Spleen (tissue), 13 donors: ENCODE measurements at places on chromosomes 7 and 10.
A peak's percentile ranks its signal among the peaks of the same experiment; 100 is the strongest.

DNA sequence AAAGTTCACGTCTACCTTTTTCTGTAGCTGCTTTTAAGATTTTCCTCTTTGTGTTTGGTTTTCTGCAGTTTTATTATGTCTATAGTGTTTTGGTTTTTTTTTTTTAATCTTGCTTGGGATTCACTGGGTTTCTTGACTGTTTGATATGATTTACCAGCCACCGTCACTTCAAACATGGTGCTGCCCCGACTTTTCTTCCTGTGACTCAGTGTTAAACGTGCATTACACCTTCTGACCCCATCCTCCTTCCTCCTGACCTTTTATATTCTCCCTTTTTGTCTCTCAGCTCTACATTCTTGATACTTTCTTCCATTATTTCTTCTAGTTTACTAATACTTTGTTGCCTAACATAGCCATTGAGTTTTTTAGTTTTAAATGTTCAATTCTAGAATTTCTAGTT, 61.5 kb downstream of the GNA12 start:
- no peak for DNase-seq

DNA sequence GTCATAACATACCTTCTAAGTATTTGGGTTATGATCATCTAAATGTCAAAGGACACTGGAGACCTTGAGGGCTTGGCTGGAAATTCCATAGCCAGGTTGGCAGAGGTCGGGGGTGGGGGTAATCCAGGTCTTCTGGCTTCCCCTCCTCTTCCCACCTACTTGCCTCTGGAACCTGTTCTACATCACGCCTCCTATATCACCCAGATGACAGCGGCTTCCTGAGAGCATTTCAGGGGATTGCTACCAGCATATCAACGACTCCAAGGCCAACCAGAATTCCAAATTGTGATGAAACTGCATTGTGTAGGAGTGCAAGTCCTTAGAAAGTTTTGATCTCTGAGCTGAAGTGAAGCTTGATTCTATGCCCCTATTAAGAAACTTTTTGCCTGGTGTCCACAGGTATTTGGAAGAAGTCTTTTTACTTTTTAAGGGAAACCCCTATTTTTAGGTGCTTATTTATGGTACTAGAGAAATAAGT, 95.7 kb downstream of the SH2D4B start:
- no peak for DNase-seq

DNA sequence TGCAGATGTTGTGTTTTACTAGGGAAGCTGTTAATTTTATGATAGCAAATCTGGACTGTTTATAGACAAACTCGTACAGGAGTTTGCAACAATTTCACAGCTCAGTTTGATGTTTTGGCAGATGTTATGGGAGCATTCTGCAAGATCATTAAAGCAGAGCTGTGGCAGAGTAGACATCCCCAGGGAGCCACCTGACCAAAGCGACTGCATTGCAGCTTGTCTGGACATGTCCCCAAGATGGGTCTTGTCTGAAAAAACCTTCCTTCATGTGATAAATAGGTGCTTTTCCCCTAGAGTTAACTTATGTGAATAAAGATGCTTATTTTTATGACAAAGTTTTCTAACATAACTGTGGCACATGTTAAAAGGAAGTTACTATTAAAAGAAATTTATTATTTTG, 91.2 kb upstream of the GPR141 start:
- no peak for DNase-seq

DNA sequence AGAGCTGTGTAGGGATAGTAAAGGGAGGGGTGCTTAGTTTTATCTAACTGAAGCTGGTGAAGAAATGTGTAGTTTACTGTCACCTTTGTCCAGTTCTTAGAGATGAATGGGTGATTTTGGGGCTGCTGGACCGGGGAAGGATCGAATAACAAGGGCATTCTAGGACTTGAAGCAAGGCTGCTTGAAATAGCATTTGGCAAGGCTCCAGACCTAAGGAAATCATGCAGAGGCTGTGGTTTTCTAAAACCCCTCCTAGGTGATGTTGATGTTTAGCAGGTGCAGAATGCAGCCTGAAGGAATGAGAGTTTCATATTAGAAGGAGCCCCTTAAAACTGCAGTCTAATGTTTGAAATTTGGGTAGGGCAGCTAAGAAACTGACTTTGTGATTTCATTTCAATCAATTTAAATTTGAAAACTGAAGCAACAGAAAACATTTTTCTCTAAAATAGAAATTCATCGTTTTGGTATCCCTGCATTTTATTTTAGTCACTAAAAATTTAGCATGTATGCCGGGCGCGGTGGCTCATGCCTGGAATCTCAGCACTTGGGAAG, 68.5 kb downstream of the TET1 start:
- no peak for DNase-seq

DNA sequence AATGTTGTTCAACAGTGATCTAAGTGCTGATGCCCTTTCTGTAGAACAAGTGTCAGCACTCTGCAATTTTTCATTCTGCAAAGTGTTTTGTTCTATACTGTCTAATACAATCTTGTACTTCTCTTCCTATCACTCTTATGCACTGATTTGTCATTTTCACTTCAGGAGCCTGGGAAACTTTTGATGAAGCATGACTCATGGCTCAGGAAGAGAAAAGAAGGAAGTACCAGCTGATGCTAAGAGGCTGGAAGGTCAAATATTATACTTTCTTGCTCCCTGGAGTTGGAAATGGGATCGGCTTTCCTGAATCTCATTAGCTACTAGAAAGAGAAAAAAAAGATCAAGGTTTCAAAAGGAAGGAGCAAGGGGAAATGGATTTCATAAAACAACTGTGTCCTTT, 45.8 kb downstream of the DGKI start:
- DNase-seq: no peak

DNA sequence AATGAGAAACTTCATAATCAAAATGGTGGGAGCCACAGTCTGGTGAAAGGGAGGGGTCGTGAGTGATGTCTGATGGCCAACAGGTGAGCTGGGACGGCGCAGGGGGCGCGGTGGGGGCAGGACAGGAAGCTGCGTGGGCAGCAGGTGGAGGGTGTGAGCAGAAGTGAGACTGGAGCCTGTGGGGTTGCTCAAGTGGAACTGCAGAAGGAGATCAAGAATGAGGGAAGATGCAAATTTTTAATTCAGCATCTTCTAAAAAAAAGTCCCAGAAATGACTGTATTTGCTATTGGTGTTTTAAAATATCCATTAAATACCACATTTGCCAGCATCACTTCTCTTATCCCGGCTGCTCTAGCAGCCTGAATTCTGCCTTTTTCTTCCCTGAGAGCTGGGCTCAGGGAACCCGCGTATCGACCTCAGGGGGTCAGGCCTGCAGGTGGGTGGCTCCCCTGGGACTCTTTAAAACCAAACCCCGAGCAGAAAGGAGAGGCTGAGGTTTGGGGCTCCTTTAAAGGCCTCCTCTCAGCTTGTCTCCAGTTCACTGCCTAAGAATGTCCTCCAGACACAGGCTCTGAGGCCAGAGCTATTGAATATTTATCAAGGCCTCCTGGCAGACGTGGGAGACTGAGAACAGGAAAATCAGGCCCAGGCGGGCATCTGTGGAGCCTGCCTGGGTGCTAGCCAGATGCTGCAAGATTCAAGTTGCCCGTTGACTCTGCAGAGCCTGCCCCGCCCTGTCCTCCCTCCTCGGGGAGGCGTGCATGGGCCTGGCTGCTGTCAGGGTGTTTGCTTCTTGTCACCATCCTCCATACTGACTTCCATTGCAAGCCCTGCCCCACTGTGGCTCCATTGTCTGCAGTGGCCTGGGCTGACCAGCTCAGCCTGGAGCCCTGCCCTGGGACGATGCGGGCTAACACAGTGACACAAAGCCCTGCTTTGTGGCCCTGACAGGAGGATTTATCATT, 53.9 kb downstream of the SYPL1 start:
- peak; percentile 93 for DNase-seq

DNA sequence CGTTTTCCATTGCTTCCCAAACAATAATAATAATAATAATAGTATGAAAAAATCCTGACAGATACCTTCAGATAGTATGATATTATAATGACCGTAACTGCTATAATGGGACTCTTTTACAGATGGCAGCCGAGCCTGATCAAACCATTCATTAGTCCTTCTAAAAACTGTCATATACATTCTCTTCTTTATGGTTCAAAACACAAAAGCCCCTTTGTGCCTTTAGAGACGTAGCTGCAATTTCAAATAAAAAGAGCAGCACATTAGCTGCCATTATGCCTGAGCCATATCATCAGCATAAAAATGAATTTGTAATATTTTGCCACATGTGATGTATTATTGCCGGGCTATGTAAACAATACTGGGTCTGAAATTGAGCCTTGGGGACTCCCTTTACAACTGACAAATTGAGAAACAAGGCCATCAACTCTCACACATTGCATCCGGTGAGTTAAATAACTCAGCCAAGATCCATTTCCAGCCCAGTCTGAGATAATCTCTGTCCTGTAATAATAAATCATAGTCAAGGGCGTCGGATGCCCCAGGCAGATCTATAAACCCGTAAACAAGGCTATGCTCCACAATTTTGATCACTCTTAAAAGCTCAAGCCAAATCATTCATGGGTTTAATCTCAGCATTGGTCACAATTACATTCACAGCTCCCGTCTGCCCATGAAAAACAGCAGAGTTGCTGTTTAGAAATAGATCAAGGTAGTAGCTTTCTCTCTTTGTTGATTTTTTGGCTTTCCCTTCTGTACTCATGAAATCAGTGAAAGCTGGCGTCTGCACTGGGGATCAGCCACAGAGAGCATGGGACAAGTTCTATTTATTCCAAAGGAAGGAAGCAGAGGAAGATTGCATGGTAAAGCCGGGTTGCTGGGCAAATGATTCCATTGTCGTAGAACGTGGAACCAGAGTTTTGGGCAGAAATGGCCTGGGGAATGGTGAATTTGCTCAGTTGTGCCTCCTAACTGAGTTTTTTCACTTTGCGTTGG, 150.1 kb upstream of the BMPER start:
- DNase-seq: no peak

GRCh38 chr10:28631896-28632583, 45.3 kb upstream of the BAMBI start:
- DNase-seq: no peak

GRCh38 chr10:124737221-124737620, 7.0 kb downstream of the FAM53B start:
- DNase-seq: no peak

DNA sequence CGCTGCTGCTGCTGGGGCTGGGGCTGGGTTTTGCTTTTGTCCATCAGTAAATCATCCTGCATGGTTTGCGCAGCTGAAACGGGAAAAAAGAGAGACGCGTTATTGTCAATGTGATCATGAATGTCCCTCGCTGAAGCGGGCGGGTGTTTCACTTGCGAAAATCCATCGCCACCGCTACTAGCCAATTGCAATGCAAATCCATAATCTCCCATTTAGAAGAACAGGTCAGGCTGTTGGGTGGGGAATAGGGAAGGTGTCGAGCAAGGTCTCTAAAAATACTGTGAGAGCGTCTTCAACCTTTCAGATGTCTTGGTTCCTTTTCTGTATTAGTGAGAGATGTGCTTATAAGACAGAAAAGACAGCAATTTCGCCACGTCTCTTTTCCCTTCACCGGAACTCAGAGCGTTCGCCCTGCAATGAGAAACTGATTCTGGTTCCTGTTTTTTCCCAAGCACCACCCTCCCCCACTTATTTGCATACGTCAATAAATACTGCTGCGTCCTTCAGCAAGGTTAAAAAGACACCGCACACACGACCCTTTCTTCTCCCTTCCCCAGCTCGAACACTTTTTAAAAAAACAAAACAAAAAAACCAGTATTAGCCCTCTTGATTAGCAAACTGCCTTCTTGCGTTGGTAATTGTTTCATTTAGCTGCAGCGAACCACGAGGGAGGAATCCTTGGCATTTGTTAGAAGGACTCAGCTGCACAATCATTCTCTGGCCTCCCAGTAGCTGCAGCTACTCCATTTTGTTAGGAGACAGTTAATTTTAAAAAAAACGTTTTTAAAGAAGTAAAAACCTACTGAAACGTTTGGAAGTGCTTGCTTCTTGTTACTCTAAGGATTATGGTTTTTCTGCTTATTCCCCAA, 50.4 kb downstream of the CPEB3 start:
- DNase-seq: peak; percentile 75

- no peak for DNase-seq
These were observed 43.1 kb upstream of the HPS1 start for GRCh38 chr10:98489561-98490481.

GRCh38 chr10:14822879-14823755, 14.7 kb downstream of the CDNF start:
- no peak for DNase-seq

DNA sequence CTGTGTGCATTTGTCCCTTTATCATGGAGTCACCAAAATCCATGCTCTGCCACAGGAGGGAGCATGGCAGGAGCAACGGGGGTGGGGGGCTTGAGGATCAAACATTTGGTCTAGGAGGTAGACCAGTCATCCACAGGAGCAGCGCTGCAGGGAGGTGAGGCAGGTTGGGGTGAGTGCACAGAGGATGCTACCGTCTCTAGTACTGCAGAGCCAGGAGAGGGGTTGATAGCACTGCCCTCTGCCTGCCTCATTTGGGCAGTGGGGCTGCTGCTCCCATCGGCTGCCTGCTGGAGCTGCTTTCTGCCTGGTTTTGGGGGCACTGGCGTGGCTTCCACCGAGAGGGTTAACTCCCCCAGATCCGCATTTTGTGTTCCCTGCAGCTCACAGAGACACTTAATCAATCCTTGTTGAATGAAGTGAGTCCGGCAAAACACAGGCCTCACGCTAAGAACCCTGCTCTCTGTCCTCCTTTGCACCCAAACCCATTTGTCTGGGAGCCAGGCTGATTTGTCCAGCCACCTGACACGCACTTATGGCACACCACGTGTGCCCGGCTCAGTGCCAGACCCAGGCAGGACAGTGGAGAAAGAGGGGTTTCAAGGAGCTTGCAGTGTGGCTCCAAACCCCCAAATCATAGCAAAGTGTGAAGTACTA, 527.1 kb upstream of the FOXK1 start:
- DNase-seq: no peak

GRCh38 chr7:7913504-7913903, 55.1 kb upstream of the GLCCI1 start:
- DNase-seq: no peak

DNA sequence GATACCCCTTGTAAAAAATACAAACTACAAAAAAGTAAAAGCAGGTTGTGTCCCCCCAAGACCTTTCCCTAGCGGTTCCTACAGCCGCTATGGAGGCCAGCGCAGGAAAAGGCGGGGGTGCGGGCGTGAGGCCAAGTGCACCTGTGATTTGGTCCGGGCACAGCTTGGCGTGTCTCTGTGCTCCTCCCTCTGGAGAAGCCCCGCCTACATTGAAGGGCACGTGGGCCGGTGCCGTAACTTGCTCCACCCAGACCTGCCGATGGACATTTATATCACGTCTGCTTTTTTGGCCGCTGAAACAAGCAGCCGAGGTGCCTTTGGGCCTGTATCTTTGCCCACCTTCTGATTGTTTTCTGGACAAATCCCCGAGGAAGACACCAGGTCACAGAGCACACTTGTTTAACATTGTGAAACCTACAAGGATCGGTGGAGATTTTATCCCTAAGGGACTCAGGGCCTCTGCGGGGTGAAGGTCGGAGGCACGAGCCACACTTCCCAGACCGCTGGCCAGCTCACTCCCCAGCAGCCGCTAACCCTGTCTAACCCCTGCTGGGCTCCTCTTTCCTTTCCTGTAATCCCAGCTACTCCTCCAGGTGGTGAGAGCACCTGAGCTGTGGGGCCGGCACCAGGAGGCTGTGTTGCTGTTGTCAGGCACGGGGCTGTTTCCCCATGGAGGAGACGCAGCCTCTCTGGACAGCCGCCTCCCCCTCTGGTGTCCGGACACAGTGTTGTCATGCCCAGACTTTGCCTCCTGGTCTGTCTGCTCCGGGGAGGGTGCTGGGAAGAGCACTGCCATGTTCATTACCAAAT, 18.8 kb upstream of the INPP5A start:
- DNase-seq: peak; percentile 75
